ENCODE measurements at places on chromosomes 3 and 15.

GRCh38 chr3:112353365-112353764, 20.4 kb downstream of the CD200 start:
- DNase-seq, result no peak

- no peak for DNase-seq
These were observed 59.2 kb downstream of the CACNA2D2 start for GRCh38 chr3:50444213-50444612.

GRCh38 chr15:42171122-42171521, 14.7 kb upstream of the PLA2G4F start:
- DNase-seq, result no peak

GRCh38 chr15:82663186-82663600, 16.0 kb upstream of the CPEB1 start:
- DNase-seq, result no peak

DNA sequence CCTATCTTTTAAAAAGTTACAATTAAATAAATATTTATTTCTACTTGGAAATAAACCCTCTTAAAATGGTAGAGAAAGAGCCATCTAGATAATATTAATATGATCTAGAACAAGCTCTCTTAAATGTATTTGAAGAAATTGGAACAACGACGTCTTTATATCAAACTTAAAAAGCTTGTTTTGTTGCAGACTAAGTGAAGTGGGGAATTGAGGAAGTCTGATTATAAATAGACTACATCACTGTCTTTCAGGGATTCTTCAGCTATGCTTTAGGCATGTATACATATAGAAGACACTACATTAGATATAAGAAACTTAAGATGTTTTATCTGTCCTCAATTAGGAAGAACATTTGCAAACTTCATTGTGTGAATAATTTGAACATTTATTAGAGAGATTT, 1.8 kb downstream of the BCHE start:
- DNase-seq, result no peak

DNA sequence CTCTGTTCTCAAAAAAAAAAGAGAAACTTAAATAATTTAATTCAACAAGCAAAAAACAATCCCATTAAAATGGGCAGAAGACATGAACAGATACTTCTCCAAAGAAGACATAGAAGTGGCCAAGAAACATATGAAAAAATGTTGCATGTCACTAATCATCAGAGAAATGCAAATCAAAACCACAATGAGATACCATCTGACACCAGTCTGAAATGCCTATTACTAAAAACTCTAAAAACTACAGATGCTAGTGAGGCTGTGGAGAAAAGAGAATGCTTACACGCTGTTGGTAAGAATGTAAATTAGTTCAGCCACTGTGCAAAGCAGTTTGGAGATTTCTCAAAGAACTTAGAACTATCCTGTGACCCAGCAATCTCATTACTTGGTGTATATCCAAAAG, 382.9 kb downstream of the OTOL1 start:
- DNase-seq, result no peak

DNA sequence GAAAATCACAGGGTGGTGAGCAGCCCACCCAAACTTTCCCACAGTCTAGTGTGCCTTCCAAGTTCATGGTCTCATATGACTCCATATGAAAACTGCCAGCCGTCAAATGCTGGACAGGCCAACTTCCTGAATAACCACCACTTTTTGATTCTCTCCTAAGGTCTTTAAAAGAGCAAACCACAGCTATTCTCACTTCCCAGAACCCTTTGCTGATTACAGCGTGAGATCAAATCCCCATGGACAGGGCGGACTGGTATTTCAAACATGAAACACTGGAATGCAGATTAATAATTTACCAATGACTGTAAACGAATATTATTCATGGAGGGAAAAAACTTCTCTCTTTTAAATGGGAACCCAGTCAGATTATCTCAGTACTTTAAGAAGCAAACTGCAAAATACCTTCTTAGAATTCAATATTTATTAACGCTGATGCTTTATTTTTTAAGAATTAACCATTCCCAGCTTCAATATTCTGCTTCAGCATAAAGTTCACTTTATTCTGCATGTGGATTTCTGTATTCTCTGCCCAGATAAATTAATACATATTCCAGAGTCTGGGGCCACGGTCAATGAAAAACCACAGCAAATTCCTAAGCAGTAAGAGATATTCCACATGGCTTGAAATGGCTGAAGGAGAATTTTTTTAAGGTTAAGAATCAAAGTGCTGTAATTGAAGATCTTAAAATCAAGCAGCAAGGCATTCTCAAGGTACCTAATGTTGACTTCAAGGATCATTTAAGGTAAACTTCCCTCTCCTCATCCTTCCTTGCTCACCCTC, 42.9 kb downstream of the MYO1E start:
- DNase-seq, result peak; percentile 41

- no peak for DNase-seq
These were observed 8.6 kb upstream of the SKIC8 start for GRCh38 chr15:78307976-78308375.

- DNase-seq, result no peak
These were observed 1.7 kb upstream of the LYSMD2 start for GRCh38 chr15:51739061-51739712.

- DNase-seq, result no peak
These were observed 120.6 kb upstream of the SPATA12 start for GRCh38 chr3:56939834-56940233.

DNA sequence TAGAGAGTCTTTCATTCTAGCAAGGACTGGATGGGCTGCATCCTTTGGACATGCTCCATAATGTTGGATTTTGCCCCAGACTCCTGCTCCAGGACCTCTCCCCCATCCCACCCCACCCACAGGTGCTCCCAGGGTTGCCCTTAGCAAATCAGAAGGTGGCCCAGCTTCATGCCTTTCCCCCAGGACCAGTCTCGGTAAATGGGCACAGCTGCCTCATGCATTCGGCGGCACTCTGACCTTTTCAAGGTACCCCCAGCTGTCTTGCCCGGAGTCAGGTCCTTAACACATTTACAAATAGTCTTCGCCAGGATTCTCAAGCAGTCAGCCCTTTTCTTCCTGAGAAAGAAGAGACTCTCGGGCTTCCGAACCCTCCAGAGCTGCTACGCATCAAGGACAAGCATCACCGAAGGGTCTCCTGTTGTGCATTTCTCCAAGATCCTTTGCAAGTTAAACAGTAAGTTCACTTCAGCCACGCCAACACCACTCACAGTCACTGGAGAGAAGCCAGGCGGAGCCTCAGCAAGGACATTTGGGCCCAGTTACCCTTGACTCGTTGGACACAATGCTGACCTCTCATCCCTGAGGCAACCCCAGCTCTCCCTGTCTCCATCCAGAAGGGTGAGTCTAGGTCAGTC, 287.8 kb downstream of the FAM43A start:
- no peak for DNase-seq

- no peak for DNase-seq
These were observed 4.2 kb downstream of the VPS33B start for GRCh38 chr15:91018158-91018557.

DNA sequence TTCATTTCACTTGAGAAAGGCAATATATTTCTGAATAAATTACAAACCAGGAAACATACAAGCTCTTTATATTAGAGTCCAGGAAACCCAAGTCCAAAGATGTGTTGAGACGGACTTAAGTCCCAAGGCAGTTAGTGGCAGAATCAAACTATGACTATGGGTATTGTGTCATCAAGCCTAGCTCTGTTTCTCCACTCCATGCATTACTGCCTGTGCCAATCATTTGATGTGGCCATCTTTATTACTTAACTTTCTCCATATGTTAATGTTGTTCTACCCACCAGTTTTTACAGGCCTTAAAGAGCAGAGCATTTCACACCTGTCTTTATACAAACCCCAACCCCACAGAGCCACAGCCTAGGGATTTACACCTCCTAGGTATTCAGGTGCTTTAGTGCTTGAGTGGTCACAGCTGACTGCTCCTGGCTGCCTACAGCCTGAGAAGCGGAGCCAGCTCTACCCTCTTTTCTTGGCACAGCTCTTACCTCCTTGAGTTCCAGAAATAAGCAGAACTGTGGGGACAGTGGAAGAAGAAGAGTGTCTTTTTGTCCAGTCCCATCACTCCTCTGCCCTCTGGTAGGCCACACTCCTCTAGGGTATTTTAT, 92.1 kb downstream of the DTWD1 start:
- DNase-seq, result no peak

- DNase-seq, result no peak
These were observed 58.8 kb downstream of the ITPR1 start for GRCh38 chr3:4551794-4552442.

DNA sequence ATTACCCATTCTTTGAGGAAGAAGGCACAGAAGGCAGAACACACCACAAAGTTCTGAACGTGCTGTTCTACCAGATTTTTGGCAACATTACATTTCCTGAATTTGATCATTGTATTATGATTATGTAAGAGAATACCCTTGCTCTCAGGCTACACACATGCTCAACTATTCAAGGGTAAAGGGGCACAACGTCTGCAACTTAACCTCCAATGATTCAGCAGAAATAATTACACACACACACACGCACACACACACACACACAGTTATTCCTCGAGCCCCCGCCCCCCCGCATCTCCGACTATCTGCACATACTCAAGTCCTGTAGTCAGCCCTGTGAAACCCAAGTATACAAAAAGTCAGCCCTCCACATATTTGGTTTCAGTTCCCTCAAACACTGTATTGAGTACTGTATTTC, 26.8 kb downstream of the RPN1 start:
- DNase-seq, result peak; percentile 50

DNA sequence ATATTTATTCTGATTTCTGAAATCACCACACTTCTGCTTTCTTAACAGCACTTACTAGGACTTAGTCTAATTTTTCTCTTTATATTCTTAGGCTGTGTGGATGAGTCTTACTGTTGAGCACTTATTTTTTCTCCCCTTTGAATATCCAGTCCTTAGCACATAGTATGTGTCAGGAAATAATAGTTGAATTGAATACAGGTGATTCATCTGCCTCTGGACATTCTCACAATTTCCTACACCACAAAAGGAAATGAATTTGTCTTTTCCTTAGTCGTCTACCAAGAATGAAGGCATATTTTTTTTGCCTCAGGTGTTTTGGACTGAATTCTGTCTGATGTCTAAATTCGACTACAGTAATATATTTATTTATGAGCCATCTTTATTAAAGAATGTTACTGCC, 204.2 kb downstream of the GHSR start:
- DNase-seq, result no peak

GRCh38 chr3:122014741-122015140, 7.3 kb downstream of the ILDR1 start:
- no peak for DNase-seq

- no peak for DNase-seq
These were observed 5.9 kb upstream of the KLHL25 start for GRCh38 chr15:85800478-85801123.

GRCh38 chr3:170768334-170768801, 101.6 kb downstream of the RPL22L1 start:
- no peak for DNase-seq

DNA sequence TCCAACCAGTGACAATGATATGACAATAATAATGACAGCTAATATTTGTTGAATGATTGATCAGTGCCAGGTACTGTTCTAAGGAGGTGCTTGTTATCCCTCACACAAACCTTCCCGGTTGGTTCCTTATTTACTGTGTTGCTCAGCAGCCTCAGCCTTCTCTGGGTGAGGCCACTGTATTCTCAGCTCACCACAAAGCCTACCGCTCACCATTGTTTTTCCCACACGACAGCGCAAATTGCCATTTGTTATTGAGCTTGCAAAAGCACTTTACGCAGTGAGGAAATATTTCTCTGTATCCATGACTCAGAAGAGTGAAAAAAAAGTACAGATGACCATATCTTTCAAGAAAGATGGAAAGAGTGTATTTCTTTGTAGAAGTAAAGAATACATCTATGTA, 49.5 kb upstream of the PDZRN3 start:
- no peak for DNase-seq

DNA sequence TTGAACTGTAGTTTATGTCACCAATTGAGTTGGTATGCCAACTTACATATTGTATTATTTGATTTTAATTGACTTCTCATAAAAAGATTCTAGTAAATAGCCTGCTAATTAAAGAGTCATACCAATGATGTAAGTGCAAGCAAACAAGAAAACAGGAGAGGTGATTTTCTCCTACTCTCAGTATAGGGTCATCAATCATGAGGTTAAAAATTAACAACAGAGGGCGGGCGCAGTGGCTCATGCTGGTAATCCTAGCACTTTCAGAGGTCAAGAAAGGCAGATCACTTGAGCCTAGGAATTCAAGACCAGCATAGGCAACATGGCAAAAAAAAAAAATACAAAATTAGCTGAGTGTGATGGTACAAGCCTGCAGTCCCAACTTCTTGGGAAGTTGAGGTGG, 108.7 kb downstream of the MYO9A start:
- DNase-seq, result no peak

GRCh38 chr3:172209333-172210321, 170.2 kb downstream of the FNDC3B start:
- DNase-seq, result no peak

DNA sequence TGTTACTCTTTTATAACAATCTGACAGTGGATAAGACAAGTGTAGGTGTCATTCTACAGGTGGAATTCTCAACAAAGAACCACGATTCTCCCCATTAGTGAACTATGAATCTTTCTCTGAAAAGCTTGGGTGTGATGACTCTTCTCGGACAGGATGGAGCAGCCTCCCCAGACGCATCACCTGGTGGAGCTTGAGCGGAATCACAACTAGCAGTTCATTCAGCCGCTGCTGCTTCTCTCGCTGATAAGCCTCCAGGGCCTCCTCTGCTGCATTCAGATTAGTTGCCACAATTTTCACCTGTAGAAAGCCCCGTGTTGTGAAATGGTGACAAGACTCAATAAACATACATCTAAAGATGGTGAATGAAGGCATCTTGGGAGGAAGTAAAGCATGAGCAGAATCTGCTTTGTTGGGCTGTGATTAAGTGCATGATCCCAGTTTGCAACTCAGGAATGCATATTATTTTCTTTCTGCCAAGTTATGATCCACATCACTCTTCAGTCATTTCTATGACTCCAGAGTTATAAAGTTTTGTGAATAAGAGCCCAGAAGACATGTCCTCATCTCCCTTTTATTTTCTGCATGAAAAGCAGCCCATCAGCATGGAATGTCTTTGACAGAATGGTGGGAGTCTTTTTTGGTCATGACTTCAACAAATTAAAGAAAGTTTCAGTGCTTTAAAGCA, 93.6 kb downstream of the BOC start:
- DNase-seq, result no peak

GRCh38 chr15:38238311-38238710, 14.3 kb upstream of the SPRED1 start:
- DNase-seq, result no peak

GRCh38 chr3:12839156-12839946, 2.0 kb downstream of the RPL32 start:
- no peak for DNase-seq

- no peak for DNase-seq
These were observed 464.1 kb downstream of the RAP2B start for GRCh38 chr3:153626158-153626557.

DNA sequence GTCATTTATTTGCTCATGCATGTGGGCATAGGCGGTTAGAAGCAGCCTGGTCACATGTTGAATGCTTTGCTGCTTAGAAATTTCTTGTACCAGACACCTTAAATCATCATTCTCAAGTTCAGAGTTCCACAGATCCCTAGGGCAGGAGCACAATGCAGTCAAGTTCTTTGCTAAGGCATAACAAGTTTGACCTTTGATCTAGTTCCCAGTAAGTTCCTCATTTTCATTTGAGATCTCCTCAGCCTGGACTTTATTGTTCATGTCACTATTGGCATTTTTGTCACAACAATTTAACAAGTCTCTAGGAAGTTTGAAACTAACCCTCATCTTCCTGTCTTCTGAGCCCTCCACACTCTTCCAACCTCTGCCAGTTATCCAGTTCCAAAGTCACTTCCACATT, 22.8 kb downstream of the HGD start:
- no peak for DNase-seq
